BJ (cell line): ENCODE measurements at places on chromosomes 1 and 21.
A peak's percentile ranks its signal among the peaks of the same experiment; 100 is the strongest.

GRCh38 chr1:172449585-172450523, 6.0 kb upstream of the PIGC start:
- DNase-seq, result no peak

DNA sequence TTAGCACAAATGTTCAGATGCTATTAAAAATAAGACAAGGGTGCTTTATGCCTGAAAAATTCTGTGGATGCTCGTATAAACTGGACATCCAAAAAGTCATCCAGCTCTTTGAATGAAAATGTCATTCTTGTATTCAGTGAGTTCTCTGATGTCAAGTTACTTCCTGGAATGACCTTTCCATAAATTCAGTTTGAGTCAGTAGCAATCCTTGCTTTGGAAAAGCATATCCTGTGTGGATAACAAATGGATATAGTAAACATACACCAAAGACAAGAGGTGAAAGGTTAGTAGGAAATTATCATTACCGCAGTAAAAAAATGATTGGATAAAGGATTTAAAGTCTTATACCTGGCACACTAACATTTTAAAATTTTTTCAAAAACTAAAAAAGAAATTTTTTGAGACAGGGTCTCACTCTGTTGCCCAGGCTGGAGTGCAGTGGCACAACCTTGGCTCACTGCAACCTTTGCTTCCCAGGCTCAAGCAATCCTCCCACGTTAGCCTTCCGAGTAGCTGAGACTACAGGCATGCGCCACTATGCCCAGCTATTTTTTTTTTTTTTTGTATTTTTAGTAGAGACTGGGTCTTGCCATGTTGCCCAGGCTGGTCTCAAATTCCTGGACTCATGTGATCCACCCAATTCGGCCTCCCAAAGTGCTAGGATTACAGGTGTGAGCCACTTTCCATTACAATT, 10.8 kb upstream of the LAMC1 start:
- no peak for DNase-seq

DNA sequence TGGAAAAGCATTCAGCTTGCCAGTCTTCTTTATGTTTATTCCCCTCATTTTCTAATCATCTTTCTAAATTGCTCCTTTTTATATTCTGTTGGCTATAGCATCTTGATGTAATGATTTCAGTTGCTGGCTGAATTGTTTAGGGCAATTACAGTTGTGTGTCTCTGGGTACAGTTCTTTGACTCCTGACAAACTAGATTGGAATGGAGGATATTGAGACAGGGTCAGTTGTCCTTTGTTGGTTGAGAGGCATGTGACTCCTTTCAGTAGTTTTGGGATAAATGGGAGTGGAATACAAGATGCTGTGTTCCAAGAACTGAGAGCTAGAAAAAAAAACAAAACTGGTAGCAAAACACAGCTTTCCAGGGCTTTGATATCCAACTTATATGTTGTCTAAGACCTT, 1.5 kb downstream of the CENPF start:
- DNase-seq, result no peak

DNA sequence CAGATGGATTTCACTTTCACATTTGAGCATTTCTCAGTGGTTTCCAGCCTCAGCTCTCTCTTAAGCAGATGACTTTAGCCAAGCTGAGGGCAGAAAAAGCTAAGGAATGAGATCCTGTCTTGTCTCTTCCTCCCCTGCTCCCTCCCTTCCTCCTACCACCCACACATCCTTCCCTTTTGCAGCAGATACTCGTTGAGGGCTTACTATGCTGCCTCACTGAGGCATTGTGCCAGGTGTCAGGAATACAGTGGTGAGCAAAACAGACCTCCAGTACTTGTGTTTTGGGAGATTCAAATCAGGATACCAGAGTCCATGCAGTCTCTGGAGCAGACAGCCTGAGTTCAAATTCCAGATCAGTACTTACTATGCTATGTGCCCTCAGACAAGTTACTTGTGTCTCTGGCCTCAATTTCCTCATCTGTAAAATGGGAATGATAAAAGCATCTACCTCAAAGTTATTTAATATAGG, 43.2 kb downstream of the KIF26B start:
- peak; percentile 75 for DNase-seq

GRCh38 chr21:26835027-26835713, 10.0 kb downstream of the ADAMTS1 start:
- peak; percentile 87 for DNase-seq

- DNase-seq, result no peak
Observed at GRCh38 chr1:76055987-76056386, 18.6 kb upstream of the ST6GALNAC3 start.

DNA sequence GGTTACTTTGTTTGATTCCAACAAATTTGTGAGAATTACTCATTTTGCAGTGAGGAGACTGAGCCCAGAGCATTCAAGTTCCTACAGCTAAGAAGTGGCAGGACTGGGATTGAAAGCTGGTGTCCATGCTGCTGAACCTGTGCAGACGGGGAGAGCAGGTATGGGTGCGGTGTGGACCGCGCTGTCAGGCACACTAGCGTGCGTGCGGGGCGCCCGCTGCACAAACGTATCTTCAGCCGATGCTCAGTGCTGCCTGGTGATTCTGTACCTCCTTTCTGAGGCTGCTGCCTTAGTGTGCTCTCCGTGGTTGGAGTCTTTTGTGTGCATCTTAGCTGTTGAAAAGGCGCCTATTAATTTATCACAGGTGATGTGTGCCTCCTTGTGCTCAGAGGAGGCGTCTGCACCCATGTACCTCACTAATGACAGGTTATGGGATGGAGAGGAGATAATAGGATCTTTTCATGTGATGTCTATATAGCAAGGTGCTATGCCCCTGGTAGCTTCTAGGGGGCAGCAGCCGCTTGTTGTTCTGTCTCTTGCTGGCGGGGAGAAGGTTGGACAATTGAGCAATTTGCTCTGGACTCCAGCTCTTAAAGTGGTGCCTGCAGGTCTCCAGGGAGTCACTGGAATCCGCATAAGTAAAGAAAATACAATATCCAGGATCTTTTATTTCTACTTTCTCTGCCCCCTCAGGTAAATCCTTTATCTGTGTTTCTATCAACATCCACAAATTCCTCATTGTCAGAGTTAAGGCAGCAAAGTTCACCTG, 32.5 kb downstream of the PEX14 start:
- DNase-seq, result no peak

GRCh38 chr1:24928689-24929397, 1.2 kb downstream of the RUNX3 start:
- no peak for DNase-seq

- DNase-seq, result no peak
Observed at GRCh38 chr21:15229390-15229789, 164.6 kb upstream of the NRIP1 start.

DNA sequence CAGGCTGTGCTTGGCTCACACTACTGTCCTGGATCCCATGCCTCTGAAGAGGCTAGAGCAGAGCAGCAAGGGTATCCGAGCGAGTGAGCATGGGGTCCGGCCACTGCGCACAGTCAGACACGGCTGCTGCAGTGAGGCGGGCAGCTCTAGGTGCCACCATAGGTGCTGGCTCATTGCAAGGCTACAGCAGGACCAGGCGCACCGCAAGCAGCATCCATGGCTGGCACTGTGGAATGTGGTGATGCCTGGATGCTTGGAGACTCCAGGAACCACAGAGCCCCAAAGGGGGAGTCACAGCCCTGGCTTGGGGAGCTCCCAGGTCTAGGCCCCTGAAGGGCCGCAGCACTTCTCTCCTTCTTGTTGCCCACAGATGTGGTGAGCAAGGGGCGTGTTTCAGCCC, 47.2 kb downstream of the ATP6V1G3 start:
- DNase-seq, result no peak
